ENCODE measurements at places on chromosomes 2 and 18.

GRCh38 chr2:188977317-188977716 is 3.1 kb downstream of the COL3A1 start:
- no peak for DNase-seq

DNA sequence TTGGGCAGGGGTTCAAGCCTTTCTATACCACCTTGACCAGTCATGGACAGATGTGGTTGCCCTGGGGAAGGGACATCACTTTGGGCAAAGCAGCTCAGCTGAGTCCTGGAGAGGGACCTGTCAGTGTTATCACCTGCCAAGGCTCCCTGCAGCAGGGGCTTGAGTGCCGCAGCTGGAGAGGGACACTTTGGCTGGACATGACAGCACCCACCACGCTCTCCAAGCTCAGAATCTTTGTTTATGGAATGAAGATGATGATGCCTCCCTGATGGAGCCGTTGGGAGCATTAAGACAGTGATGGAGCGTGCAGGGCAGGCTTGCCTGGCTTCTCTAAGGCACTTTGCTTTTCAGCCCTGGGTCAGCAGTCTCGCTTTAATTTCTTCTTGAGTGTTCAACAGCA is 4.3 kb upstream of the TFCP2L1 start:
- DNase-seq = no peak

- DNase-seq = no peak
Observed at GRCh38 chr2:151634736-151635467, 99.4 kb downstream of the NEB start.

GRCh38 chr2:96949701-96950350 is 36.6 kb downstream of the FAM178B start:
- DNase-seq = no peak

GRCh38 chr2:136049991-136050920 is 64.8 kb upstream of the DARS1 start:
- no peak for DNase-seq

DNA sequence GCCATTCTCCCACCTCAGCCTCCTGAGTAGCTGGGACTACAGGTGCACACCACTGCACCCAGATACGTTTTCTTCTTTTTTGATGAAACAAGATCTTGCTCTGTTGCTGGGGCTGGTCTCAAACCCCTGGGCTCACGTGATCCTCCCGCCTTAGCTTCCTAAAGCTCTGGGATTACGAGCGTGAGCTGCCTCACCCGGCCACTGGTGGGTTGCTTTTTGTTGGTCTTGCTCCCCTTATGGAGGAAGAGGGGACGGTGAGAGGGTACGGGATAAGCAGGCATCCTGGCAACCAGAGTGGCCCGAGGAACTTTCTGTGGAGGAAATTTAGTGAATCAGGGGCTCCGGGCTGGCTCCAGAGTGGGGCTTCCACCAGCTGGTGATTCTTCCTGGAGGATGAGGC is 222.3 kb downstream of the HDAC4 start:
- DNase-seq = no peak

- DNase-seq = no peak
Observed at GRCh38 chr2:189592353-189592984, 11.9 kb upstream of the SLC40A1 start.
